ENCODE measurements at places on chromosomes 4 and X.

- no peak for DNase-seq
Observed at GRCh38 chr4:136343340-136343739, 1189.0 kb downstream of the PCDH18 start.

DNA sequence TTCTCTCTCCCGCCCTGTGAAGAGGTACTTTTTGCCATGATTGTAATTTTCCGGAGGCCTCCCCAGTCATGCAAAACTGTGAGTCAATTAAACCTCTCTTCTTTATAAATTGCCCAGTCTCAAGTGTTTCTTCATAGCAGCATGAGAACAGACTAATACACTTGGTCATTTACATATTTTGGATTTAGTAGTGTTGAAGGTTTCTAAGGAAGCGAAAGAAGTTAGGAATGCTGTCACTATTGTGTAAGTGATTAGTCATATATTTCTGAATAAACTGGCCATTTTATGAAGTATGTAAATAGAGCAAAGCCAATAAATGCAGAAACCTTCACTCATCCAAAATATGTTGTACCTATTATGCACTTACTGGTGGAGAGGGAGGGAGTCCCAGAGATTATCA, 34.4 kb upstream of the GK2 start:
- DNase-seq = no peak

DNA sequence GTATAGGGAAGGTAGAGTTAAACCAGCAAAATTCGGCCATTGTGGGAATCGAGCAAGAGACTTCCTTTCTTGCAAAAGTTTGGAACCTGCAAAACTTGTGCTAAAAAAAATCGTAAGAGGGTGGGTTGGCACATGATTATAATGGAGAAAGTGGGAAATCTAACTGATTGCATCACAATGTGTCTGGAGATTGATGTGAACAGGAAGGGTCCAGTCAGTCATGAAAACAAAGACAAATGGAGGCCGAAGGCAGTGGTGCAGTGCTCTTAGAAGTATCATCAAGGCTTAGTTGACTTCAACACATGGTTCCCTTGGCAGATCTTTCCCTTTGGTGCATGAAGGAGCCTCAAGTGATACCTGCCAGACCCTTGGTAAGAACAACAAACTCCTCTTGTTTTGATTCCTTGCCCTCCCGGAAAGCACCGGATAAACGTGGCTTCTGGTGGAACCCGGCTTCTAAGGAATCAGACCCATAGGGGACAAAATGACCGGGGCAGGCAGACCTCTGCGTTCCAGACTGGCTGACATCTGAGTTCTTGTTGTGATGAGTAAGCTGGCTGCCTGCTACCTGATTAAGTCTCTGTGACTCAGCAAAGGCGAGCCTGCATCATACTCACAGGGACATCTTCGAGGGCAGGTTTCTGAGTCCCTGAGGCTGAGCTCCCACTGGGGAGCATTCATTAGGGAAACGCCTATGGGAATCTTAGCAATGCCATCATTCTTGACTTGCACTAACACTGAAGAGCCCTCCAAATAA, 87.7 kb upstream of the MAP3K15 start:
- no peak for DNase-seq

GRCh38 chrX:84729809-84730208, 227.6 kb upstream of the HDX start:
- DNase-seq = peak; percentile 15

GRCh38 chr4:73139991-73140390, 70.5 kb upstream of the COX18 start:
- DNase-seq = no peak

- DNase-seq = no peak
Observed at GRCh38 chr4:18442957-18443356, 421.4 kb upstream of the LCORL start.

DNA sequence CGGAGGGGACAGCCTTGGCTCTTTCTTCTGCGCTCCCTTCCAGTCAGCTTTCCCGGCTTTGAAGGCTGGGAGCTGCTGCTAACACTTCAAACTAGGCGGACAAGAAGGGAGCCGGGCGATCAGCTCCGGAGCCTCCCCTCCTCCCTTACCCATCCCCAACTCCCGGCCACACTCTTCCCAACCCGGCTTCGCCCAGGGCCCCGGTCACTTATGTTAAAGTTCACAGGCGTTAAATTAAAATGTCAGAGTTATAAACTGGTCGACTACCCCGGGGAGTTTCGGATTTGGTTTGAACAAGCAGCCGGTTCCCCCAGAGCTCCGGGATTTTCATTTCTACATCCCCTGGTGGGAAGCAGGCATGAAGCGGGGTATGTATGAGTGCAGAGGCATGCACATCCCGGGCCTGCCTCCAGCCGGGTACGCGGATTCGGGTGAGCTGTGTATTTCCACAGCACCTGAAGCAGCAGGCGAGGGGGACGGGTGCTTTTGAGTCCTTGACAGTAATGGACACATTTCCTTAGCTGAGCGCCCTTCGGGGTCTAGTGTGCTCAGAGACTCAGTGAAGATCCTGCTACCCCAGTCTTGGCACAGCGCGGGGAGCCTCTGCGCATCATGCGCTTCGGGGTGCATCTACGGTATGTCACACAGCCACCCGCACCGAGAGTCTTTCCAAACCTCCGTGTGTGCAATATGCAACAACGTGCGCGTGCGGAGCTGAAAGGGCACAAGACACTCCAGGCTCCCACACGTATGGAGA, 880 bp downstream of the UNC5C start:
- no peak for DNase-seq

- DNase-seq = no peak
Observed at GRCh38 chr4:76801621-76802235, 96.2 kb downstream of the SOWAHB start.

- DNase-seq = no peak
Observed at GRCh38 chrX:114626323-114626722, 42.4 kb downstream of the HTR2C start.

- DNase-seq = peak; percentile 93
Observed at GRCh38 chrX:10199212-10199611, 42.4 kb downstream of the CLCN4 start.

DNA sequence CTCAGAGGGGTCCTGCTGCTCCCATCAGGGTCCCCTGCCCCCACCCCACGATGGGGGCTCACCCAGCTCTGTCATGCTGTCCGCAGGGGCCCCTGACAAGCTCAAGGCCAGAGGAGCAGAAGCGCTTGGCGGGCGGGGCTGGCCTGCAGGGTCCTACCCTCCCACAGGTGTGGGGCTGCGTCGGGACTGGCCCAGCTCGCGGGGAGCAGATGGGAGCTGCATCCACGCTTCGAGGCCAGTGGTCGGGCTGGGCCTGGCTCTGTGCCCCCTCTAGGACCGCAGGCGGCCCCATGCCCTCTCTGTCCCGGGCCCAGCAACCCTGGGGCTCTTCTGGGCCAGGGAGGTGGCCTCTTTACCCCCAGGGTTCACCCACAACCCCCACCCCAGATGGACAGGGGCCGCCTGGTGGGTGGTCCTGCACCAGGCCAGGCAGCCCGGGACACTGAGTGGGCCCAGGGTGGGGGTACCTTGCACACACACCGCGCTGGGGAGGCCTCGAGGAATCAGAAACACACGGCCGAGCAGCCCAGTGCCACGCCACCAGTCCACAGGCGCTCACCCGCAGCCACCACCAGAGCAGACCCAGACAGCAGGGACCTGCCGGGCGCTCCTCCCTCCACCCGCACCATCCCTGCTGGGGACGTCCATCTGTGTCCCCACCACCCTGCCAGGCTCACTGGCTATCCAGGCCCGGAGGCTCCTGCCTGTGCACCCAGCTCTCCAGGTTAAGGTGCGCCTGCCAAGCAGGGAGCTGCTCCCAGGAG, 30.0 kb downstream of the TACC3 start:
- DNase-seq = no peak

DNA sequence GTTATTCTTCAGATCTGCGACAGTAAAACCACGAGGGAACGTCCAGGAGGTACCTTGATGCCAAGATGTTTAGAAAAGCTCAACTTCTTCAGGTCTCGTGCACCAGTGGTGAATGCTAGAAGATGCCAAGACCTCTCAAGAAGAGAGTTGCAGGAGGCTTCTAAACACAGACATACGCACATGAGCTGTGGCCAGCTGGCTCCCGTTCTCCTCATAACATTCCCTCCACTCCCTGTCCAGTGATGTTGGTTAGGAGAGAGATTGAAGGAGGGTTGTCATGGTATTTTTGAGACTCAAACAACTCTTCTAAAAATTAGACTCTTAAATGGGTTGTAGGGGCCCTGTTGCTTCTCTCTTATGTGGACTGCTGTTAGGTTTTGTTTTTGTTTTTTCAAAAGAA, 184.3 kb downstream of the QDPR start:
- no peak for DNase-seq

GRCh38 chr4:53962516-53963225, 101.7 kb downstream of the CHIC2 start:
- DNase-seq = no peak

DNA sequence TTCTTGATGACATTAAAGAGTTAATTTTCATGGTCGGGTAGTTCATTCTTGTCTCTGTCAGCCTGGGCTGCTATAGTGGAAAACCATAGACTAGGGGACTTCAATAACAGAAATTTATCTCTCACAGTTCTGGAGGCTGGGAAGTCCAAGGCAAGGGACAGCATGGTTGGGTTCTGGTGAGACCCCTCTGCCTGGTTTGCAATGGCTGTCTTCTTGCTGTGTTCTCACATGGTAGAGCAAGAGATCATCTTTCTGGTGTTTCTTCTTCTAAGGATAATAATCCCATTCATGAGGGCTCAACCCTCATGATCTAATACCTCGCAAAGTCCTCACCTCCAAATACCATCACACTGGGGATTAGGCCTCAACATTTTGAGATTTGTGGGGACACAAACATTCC, 50.1 kb downstream of the RHOH start:
- DNase-seq = no peak

DNA sequence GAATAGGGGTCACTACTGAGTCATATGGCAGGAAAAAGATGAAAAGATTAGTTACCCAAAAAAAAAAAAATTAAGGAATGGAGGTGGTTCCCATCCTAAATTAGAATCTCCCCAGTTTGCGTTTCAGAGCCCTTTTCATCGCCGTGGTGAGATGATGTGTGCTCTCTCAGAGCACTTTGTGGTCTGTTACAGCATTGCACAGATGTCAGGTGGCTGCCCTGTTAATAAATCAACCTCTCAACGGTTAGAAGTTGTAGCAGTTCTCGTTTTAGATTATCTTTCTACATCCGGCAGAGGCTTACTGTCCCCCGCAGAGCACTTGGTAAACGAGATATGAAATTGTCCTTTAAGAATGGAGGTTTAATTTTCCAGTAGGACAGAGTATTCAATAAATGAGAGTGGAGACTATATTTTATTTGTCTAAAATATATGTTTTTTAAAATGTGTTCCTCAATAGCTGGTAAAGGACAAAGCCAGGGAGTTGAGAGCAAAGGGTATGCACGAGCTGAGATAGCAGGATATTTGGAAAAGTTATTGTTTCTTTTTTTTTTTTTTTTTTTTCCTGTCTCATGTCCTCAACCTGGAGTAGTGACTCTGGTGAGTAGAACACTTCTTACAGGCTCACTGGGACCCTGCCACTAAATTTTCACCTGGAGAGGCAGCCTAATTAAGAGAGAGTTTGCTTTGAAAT, 26.9 kb downstream of the AFF1 start:
- DNase-seq = no peak

- DNase-seq = no peak
Observed at GRCh38 chrX:154325541-154325940, 29.9 kb downstream of the TKTL1 start.

DNA sequence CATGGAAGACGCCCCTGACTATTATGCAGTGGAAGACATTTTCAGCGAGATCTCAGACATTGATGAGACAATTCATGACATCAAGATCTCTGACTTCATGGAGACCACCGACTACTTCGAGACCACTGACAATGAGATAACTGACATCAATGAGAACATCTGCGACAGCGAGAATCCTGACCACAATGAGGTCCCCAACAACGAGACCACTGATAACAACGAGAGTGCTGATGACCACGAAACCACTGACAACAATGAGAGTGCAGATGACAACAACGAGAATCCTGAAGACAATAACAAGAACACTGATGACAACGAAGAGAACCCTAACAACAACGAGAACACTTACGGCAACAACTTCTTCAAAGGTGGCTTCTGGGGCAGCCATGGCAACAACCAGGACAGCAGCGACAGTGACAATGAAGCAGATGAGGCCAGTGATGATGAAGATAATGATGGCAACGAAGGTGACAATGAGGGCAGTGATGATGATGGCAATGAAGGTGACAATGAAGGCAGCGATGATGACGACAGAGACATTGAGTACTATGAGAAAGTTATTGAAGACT, 3.6 kb downstream of the TSPYL2 start:
- no peak for DNase-seq

DNA sequence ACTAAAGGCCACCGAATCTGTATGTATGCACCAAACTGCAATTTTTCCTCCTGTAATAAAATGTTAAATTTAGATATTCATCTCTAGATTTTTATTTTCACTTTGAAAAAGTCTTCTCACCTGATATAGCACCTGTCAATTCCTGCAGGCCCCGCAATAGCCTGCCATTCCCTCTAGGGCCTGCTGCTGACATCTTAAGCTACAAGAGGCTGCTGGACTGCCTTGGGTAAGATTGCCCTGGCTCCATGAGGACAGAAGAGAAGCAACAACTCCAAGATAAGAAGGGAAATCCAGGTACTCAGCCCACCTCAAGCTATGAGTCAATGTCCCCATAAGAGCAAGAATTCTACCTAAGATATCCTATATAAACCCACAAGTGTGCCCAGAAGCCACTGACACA, 230.2 kb upstream of the AGTR2 start:
- DNase-seq = no peak

DNA sequence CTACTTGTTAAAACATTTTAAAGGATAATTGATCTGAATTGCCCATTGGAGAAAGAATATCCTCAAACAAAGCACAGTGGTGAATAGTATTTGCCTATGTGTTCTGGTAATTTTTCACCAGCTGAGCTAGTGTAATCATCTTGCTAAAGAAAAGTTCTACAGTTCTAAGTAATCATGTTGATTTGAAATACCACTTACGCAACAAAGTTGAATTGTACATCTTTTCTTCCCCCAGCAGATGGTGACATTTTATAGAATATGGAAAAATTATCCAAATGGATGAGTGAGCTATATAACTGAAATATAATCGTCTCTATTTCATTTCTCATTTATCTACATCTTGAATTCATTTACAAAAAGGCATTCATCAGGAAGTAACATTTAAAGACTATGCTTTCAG, 9.7 kb upstream of the ZNF674 start:
- DNase-seq = no peak

DNA sequence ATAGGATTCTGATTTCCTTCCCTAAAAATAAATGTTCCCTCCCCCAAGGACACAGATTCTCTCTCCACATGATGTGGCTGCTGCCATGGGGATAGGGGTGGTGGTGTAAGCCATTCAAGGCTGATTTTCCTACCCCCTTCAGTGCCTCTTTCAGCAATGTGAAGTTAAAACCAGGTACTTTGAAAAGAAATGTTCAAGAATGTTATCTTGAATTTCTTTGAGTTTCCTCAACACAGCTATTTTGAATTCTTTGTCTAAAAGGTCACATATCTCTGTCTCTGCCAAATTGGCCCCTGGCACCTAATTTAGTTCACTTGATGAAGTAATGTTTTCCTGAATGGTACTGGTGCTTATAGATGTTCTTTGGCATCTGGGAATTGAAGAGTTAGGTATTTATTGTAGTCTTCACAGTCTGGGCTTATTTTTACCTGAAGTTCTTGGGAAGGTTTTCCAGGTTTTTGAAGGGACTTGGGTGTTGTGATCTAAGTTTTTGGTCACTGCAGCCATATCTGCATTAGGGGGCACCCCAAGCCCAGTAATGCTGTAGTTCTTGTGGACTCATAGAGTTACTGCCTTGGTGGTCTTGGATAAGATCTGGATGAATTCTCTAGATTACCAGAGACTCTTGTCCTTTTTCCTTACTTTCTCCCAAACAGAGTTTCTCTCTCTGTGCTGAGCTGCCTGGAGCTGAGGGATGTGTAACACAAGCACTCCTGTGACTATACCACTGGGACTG, 7.6 kb upstream of the DIPK2B start:
- DNase-seq = no peak

GRCh38 chr4:149095001-149095400, 652.8 kb upstream of the NR3C2 start:
- DNase-seq = no peak

Data from CD14-positive monocyte (primary cell).